ENCODE measurements at places on chromosomes 1 and 21.
A peak's percentile ranks its signal among the peaks of the same experiment; 100 is the strongest.

DNA sequence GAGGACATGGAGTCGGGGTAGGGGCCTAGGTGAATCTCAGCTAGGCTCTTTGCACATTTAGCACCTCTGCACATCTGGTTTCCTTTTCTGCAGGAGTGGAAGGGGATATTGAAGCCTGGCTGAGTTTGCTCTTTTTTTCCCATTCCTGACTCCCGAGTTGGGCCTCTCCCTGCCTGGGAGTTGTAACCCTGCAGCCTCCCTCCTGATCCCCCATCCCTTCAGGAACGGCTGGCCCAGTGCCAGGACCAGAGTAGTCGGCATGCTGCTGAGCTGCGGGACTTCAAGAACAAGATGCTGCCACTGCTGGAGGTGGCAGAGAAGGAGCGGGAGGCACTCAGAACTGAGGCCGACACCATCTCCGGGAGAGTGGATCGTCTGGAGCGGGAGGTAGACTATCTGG is 836 bp downstream of the OLFML3 start:
- no peak for DNase-seq

DNA sequence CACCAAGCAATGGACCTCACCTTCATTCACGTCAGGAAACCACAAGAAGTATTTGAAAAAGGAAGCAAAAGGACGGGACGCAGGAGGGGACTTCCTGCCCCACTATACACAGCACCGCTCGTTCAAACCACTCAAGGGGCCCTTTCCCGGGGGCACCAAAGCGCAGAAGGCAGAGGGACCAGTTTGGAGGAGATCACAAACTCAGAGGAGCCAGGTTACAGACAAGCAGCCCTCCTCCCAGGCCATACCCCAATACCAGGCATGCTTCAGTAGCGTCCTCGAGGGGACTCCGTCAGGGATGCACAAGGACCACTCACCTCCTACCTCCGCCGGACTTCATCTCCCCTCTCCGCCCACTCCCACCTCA is 685 bp downstream of the CRTC2 start:
- no peak for DNase-seq

- no peak for DNase-seq
These were observed 24.3 kb downstream of the DDAH1 start for GRCh38 chr1:85440612-85441011.

GRCh38 chr21:21010698-21011097 is 12.5 kb downstream of the NCAM2 start:
- DNase-seq = no peak

DNA sequence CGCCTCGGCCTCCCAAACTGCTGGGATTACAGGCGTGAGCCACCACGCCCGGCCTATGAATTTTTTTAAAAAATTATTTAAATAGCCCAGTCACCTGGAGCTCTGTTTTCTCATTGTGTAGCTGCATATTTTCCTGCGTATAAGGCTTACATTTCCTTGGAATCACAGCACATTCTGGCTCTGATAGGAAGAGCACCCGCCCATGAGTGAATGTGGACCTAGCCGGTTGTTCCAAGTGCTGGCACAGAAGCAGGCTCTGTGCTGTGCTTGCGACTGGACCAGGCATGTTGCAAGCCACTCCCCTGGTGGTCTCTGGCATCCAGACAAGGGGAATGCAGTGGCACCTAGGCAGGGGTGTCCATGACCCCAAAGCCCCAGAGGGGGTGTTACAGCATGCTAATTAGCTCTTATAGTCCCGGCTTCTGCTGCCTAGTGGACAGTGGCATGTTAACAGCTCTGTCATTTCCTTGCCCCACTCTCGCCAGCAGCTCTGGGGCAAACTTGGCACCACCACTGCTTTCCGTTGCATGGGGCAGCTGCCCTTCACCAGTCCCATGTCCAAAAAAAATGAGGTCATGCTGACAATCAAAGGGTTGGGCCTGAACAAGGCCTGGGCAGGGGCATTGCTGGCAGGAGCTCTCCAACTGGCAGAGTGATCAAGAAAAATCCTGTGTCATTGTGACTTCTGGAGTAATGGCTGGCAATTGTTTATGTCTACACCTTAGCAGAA is 5.2 kb upstream of the VTCN1 start:
- DNase-seq = no peak

DNA sequence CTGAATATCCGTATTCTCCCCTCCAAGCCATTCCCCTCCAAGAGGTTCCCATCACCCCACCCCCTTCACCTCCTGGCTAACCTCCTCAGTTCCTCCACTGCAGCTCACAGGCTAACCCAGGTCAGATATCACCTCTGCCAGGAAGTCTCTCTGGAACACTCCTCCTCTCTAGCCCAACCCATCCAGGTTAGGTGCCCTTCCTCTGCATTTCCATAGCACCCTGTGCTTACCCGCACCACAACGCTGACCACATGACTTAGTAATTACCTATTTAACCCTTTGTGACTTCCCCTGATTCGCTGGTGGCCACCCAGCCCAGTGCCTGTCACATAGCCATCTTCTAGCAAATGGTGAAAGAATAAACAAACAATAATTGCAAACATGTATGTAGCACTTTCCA is 49.5 kb upstream of the IFFO2 start:
- no peak for DNase-seq

- DNase-seq = no peak
These were observed 12.4 kb downstream of the TFF3 start for GRCh38 chr21:42302794-42303193.

DNA sequence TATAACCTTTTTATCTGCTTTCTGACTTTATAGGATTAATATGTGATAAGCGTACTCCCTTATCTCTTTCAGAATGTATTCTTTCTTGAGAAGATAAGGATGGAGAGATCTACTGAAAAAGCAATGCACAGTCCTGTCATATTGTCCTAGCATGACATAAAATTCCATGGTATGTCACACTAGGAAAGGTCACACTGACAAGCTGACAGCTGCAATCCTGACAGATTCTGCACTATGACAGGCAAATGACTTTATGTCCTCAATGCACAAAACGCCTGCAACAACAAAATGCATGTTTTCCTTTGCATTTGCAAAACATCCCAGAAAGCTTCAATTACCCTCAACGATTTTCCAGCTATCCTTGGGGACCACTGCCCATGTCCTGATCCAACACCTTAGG is 393.8 kb downstream of the DSCAM start:
- no peak for DNase-seq

DNA sequence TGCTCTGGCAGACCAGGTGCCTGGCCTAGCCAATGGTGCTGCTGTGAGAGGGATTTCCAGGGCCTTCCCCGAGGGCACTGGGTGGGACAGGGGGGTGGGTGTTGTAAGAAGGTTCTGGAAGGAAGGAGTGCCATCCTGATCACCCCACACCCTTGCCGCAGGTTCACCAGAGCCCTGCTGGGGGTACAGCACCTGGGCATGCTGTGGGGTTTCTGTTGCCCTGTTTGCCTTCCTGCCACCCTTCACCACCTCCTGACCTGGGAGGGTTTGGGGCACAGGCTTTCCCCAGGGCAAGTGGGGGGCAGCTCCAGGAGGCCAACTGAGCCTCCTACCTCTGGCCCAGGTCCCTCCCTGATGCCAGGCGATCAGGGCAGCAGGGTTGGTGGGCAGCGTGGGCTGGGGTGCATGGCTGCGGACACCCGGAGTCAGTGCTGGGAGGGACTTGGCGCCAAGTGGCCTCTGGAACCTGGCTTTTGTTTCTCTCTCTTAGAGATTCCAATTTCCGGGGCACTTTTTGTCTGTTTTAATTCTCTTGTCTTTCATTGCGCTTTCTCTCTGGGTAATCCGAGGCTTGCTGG is 318.8 kb downstream of the PTPRU start:
- no peak for DNase-seq

- DNase-seq = no peak
These were observed 3.9 kb upstream of the CDK18 start for GRCh38 chr1:205500240-205501233.

- peak; percentile 62 for DNase-seq
These were observed 1.5 kb downstream of the GCLM start for GRCh38 chr1:93907718-93908117.

GRCh38 chr1:6220236-6220635 is 14.3 kb downstream of the RNF207 start:
- DNase-seq = no peak

- DNase-seq = no peak
These were observed 84.6 kb downstream of the SPATA6 start for GRCh38 chr1:48387409-48387808.

- no peak for DNase-seq
These were observed 67.6 kb downstream of the PKN2 start for GRCh38 chr1:88751714-88752113.

GRCh38 chr1:205989786-205990185 is 13.4 kb downstream of the RAB7B start:
- no peak for DNase-seq

GRCh38 chr1:64766429-64766828 is 21.6 kb downstream of the RAVER2 start:
- no peak for DNase-seq

DNA sequence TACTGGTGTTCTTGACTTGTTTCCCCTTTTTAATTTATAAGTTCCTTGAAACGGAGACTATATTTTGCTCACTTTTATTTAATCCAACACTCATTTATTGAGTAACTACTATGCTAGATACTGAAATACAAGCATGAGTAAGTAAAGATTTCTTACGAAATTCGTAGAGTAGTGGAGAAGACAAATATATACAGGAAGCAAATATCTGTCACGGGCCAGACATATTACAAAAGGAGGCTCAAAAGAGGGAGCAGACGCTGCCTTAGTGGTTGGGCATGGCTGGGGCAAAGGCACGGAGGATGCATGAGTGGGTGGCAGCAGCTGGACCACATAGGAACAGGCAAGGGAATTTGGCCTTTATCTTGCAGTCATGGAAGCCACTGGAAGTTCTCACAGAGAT is 6.8 kb downstream of the NCF2 start:
- DNase-seq = no peak

DNA sequence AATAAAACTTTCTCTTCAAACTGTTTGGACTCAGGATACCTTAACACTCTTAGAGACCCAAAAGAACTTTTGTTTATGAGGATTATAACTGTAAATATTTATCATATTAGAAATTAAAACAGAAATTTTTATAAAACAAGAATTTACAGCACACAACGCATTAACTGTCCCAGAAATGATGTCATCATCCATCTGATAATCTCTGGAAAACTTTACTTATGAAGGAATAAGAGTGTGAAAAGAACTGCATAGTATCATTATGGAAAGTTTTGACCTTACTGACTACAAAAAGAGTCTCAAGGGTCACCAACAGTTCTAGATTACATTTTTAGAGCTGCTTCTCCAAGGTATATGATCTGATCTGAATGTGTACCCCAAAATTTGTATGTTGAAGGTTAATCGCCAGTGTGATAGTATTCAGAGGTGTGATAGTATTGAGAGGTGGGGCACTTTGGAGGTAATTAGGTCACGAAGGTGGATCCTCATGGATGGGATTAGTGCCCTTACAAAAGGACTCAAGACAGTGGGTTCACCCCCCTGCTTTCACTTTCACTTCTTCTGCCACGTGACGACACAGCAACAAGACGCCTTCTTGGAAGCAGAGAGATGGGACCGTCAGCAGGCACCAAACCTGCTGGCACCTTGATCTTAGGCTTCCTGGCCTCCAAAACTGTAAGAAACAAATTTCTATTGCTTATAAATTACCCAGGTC is 95.7 kb upstream of the NR5A2 start:
- no peak for DNase-seq

- no peak for DNase-seq
These were observed 1.8 kb downstream of the PTTG1IP start for GRCh38 chr21:44871576-44872269.

All from astrocyte of the cerebellum (primary cell).